ENCODE measurements at places on chromosomes 4 and X.

- no peak for DNase-seq
These were observed 2.4 kb downstream of the SRD5A3 start for GRCh38 chr4:55348466-55348865.

DNA sequence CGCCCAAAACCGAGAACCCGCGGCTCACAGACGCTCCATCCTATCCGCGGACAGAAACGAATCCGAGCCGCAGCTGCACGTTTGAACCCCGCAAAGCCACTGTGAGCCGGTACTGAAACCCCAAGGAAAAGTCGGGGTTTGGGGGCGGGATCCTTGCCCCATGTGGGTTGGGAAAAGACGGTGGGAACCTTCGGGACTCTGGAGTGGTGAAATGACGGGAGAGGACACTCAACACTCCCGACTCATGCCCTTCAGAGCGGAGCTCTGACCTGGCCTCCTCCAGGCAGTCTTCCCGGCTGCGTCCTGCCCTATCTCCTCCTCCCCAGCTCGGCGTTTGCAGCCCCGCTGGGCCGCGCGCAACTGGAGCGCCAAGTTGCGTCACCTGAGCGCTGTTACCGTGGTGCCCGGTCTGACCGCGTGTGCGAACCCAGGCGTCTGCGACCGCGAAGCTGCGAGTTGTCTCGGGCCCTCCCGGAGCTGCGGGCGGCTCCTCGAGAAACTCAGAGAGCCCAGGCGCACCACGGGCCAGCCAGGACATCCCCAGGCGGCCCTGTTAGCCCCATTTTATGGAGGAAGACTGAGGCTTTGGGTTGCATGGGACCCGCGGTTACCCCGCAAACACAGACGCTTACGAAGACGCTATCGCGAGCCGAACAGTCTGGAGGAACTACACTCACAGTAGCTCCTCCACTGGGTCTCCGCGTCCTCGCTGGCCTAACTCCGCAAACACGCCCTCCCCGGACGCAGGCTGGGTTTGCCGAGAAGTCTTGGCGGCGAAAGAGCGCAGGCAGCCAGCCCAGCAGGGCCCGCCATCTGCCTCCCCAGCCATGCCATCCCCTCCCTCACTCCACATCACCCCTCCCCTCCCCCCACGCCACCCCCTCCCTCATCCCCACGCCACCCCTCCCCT lies 20.3 kb upstream of the HMX1 start:
- DNase-seq = no peak

GRCh38 chrX:22389556-22390179 lies 117.0 kb downstream of the CBLL2 start:
- DNase-seq = peak; percentile 4

DNA sequence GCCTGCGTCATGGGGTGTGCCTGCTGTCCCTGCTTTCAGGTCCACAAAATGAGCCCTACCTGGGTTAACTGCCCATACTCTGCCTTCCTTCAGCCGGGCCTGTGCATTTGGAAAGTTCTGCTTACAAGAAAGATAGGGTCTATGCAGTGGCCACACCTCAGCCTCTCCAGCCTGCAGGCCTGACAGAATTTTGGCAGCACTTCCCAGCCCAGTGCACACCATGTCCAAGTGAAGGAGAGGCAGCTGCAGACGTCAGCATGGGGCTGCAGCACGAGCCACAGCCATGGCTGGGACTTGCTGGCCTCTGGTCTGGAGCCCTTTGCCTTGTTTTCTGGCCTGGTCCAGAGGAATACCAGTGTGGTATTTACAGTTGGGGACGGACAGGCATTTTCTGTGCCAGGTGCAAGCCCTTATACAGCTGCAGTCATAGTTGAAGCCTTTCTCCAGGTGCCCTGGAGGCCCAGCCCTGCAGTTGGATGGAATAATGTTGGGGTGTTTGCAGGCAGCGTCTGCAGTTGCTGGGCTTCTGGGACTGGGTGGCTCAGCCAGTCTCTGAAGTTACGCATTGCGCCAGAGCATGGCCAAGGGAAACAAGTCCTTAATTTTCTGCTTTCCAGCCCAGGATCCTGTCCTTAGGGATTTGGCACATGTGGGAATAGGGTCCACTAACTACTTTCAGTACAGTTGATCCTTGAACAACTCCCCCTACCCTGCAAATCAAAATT lies 26.2 kb downstream of the JADE1 start:
- DNase-seq = no peak

DNA sequence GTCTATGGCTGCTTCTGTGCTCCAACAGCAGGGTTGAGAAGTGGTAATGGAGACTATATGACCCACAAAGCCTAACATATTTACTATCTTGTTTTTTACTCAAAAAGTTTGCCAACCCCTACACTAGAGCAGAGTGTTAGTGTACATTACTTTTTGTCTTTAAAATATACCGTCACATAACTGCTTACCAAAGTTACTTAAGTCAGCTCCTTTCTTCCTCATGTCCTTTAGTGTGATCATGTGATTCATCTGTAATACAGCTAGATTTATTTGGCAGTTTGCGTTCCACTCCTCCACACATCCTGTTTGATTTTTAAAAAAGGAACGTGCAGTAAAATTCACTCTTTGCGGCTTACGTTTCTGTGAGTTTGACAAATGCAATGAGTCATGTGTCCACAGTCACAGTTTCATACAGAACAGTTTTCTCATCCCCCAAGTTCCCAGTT lies 162.4 kb upstream of the GPRIN3 start:
- peak; percentile 54 for DNase-seq

GRCh38 chrX:154043003-154043763 lies 23.5 kb upstream of the IRAK1 start:
- DNase-seq = no peak

- no peak for DNase-seq
These were observed 146.5 kb upstream of the PCDH18 start for GRCh38 chr4:137678796-137679195.

DNA sequence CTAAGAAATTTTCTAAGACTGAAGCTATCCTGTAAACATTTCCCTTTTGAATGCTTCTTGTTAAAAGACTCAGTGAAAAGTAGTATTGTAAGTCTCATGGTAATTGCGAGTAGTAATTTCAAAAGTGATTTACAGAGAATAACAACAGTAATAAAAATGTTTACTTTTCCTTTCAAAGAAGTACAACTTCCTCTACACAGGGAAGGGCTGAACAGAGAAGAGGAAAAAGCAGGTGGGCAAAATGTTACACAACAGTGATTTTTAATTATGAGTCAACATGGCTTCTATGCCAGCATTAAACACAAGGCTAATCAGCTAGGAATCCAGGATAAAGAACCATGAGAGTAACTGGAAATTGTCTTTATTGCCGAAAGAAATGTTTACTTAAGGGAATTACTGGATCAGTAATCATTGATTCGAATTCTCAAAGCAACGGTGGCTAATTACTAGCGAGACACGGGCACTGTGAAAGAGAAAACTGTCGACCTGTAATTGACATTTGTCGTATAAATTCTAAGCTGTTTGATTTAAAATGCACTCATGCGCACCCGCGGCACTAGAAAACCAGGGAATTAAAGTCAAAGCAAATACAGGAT lies 15.4 kb downstream of the UTP3 start:
- DNase-seq = no peak

GRCh38 chrX:2183193-2183725 lies 317.5 kb downstream of the DHRSX start:
- peak; percentile 33 for DNase-seq

DNA sequence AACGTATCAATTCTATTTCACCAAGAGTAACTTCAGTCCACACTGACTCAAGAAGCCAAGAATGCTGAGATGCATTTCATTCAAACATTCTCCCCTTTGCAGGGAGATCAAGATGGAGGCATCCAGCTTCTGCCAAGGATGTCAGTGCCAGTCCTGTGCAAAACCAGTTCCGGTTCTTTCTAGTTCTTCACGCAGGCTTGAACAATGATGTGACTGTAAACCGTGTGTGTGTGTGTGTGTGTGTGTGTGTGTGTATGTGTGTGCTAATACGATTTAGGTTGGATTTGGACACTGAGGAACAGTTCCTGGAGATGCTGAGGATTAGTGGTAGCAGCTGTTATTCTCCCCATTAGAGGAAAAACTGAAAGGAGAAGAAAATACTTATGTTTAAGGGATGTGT lies at the start of gene REELD1:
Gene REELD1 (plus strand): TSS at position 301 of the 400 bp plus-strand sequence. CDS start 2,415 bp downstream, outside the sequence.
- no peak for DNase-seq

GRCh38 chrX:68721546-68721945 lies 74.1 kb downstream of the STARD8 start:
- DNase-seq = no peak

GRCh38 chr4:76614589-76614988 lies 179.6 kb downstream of the SHROOM3 start:
- DNase-seq = no peak

GRCh38 chrX:475926-476723 lies 89.4 kb upstream of the PPP2R3B start:
- DNase-seq = peak; percentile 41

DNA sequence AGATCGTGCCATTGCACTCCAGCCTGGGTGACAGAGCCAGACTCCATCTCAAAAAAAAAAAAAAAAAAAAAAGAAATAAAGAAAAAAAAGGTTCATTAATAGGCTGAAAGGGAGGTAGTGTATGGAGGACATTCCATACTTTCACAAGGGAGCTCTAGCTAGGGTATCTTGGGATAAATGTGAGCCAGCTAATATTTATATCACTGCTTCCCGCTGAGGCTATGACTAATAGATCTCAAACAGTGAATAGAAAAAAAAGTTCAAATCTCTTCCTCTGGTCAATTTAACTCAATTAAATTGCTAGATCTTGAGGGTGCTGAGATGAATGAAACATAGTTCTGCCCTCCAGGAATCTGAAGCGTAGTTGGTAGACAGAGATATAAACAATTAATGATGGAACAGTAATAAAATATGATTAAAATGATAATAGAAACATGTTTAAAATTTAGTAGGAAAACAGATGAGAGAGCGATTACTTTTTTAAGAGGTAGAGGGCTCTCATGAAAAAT lies 55.7 kb upstream of the SHISA3 start:
- DNase-seq = no peak

DNA sequence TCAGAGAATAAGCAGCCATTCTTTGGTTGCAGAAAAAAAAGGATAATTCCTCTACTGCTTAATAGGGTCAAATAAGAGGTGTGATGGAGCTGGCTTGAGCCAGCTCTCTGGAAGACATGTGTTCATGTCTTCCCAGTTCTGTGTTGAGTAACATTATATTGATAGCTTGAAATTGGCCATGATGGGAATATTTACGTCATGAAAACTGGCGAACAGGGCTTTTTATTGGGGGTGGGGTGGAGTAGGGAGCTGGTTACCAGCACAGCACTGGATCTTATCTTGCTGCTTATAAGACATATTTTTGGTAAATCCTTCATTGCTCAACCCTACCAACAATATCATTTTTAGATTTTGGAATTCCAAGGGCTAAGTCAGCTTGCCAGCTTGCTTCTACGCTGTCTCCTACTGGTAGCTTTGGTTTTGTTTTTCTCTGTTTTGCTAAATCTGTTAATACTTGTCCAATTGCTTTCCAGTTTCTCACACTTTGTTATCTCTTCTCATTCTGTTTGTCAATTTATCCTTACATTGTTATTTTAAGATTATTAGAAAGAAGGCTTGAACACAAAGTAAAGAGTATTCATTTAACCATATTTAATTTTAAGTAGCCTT lies 25.3 kb upstream of the GBA3 start:
- no peak for DNase-seq

- DNase-seq = no peak
These were observed 241.8 kb downstream of the FBXO8 start for GRCh38 chr4:174041555-174042105.

- DNase-seq = peak; percentile 0
These were observed 1.4 kb downstream of the THOC2 start for GRCh38 chrX:123731258-123731986.

DNA sequence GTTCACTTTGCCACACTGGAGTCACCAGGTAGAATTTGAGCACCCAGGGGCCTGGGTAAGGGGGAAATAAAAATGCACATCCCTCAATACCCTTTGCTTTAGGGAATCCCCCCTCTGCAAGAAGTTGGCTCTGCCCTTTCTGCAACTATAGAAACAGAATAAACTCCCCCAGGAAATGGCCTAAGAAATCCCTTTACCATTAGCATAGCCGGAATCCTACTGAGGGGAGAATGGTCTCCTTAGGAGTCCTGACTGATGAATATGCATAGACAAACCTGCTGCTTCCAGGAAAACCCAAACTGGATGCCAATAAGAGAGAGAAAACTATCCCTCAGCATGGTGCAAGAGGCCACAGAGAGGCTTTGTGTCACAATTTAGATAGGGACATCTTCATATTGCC lies 11.0 kb downstream of the EFHC2 start:
- no peak for DNase-seq

- peak; percentile 12 for DNase-seq
These were observed 53.4 kb downstream of the ZNF518B start for GRCh38 chr4:10403633-10404445.

All from urothelium cell line (cell line).